ENCODE measurements at places on chromosomes 7 and 10.

- no peak for DNase-seq
Observed at GRCh38 chr7:127940381-127941160, 90.7 kb downstream of the LRRC4 start.

DNA sequence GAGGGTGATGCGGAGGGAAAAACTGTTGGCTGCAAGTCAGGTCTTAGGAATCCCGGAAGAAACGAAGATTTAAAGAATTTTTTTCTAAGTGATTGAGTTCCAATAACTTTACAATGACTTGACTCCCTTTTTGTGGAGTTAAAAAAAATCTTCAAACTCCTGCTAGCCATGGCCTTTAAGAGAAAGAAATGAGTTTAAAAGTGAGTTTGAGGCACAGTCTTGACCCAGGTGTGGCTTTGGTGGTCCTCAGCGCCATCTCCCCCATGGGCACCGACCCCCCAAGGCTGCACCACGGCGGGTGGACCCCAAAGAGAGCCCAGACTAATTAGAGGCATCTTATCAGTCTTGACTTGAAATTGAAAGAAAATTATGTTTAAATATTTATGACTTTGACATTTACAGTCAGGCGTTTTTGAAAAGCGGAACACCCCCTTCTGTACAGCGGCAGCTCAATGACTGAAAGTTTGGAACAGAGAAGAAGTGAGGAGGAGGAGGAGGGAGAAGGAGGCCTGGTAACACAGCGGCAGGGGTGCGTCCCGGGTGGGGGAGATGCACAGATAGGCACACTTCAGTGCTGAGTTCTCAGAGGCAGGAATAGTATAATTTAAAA is 349.6 kb downstream of the DNAJB6 start:
- no peak for DNase-seq

DNA sequence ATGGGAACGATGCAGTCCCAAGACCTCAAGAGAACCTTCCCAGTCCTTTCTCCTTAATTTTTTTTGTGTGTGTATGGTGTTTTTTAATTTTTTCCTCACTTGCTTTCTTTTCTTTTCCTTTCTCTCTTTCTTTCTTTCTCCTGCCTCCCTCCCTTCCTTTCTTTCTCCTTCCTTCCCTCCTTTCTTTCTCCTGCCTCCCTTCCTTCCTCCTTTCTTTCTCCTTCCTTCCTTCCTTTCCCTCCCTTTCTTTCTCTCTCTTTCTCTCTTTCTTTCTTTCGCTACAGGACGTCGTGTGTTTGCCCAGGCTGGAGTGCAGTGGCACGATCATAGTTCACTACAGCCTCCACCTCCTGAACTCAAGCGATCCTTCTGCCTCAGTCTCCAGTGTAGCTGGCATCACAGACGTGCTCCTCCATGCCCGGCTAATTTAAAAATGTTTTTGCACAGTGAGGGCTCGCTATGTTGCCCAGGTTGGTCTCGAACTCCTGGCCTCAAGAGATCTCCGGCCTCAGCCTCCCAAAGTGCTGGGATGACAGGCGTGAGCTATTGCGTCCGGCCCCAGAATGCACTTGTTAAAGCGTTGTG is 709 bp upstream of the NIPSNAP2 start:
- no peak for DNase-seq

DNA sequence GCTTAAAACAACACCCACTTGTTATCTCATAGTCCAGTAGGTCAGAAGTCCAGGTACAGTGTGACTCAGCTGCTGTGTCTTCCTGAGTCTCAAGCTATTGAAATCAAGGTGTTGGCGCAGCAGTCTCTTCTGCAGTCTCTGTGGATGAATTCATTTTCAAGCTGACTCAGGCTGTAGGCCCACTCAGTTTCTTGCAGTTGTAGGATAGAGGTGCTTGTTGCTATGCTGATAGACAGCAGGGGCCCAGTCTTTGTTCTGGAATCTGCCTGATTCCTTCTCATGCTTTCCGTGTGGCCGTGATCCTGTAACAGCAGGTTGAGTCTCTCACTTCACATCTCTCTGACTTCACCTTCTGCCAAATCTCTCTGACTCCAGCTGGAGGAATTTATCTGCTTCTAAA is 400.4 kb upstream of the POM121L12 start:
- no peak for DNase-seq

GRCh38 chr7:30965372-30965771 is 1.6 kb downstream of the GHRHR start:
- DNase-seq, result no peak

- DNase-seq, result no peak
Observed at GRCh38 chr7:127678947-127679346, 27.0 kb downstream of the SND1 start.

- no peak for DNase-seq
Observed at GRCh38 chr7:122515404-122515803, 183.5 kb downstream of the RNF133 start.

DNA sequence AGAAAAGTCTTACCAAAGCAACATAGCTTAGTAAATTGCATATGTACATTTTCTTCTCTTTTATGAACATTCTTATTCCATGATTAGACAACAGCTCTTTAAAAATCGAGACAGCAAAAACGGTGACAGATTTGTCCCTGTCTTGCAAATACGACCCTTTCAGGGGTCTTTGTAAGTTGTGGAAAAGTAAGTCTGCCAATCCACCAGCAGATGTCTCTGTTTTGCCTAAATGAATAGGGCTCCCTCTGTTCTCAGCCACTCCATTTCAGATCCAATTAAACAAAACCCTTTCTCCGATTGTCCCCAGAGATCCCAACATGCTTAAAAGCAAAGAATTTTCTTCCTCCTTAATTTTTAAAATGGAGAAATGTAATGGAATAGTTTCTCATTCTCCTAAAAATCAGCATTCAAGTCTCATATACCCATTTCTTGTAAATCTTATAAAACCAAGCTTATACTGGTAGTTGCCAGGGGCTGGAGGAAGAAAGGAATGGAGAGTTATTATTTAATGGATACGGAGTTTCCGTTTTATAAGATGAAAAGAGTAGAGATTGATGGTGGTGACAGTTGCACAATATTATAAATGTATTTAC is 61.0 kb upstream of the NFE2L3 start:
- DNase-seq, result no peak

DNA sequence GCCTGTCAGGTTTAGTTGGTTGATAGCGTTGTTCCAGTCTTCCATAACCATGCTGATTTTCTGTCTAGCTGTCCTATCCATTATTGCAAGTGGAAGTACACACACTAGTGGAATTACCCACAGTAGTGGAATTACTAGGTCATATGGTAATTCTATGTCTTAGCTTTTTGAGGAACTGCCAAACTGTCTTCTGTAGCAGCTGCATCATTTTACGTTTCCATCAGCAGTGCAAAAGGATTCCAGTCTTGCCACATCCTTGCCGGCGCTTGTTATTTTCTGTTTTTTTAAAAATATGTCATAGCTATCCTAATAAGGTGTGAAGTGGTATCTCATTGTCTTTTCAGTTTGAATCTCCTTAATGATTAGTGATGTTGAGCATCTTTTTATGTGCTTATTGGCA is 17.2 kb upstream of the RHBDD2 start:
- DNase-seq, result no peak

- DNase-seq, result no peak
Observed at GRCh38 chr10:92552310-92552709, 21.6 kb downstream of the IDE start.

GRCh38 chr7:8938044-8938805 is 504.8 kb downstream of the NXPH1 start:
- no peak for DNase-seq

GRCh38 chr10:60952846-60953220 is 8.8 kb upstream of the RHOBTB1 start:
- no peak for DNase-seq

DNA sequence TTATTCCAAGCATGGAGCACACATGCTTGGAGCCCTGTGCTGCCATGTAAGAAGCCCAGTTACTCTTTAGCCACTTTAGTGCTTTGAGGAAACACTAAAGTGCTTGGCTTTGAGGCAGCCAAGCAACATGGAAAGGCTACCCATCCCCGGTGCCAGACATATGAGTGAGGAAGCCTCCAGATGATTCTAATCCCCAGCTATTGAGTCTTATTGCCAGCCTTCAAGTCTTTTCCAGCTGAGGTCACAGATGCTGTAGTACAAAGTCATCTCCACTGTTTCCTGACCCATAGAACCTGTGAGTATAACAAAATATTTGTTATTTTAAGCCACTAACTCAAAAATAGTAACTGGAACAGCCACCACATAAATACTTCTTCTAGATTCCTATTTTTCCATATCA is 91.4 kb upstream of the CYP26C1 start:
- no peak for DNase-seq

- DNase-seq, result no peak
Observed at GRCh38 chr10:130656582-130657133, 520.5 kb downstream of the GLRX3 start.

- no peak for DNase-seq
Observed at GRCh38 chr7:101094791-101095375, 9.6 kb downstream of the TRIM56 start.

GRCh38 chr10:88827671-88828070 is 24.0 kb downstream of the ANKRD22 start:
- no peak for DNase-seq

DNA sequence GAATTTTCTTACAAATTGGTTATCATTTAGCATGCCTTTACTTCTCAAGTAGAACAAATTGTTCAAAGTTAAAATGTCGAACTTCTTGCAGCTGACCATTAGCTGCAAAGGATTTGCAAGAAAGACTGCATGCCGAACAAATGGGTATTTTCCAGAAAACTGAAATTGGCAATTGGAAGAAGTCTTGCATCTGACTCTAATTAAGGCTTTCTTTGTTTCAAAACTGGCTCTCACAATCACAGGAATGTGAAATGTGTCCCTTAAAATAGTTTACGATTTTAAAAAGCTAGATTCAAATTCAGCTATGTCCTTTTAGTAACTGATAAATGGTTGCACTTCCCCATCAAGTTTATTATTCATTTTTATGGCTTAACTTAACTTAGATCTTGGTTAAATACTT is 207.9 kb downstream of the ARL4A start:
- DNase-seq, result no peak

DNA sequence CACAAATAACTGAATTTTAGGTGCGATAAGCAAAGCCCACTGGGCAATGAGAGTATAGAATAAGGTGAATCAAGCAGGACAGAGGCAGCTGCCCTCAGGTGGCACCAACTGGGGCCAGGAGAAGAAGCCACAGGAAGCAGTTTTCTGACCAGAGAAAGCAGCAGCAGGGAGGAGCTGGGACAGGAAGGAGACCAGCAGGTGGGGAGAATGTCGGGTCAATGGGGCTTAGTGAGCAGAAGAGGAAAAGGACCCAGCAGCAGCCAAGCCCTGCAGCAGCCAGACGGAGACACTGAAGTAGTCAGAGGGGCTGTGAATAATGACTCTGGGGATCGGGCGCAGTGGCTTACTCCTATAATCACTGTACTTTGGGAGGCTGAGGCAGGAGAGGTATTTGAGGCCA is 209.6 kb upstream of the SH2B2 start:
- DNase-seq, result no peak

DNA sequence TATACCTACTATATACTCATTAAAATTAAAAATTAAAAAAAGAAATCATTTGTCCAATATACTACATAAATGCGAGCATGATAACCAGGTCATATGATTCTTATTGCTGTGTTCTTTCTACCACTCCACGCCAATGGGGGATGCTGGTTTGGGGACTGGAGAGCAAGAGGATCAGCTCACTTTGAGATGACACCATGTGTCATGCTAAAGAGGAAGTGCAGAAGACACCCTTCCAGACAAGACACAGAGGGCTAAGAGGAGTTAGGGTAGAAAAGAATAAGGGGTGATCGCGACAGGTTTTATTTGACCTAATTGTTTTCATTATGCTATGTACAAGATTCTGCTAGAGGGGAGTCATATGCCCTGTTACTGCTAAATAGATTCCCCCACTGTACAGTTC is 33.8 kb upstream of the MGAM2 start:
- no peak for DNase-seq

GRCh38 chr10:96538683-96539082 is 25.0 kb upstream of the TLL2 start:
- DNase-seq, result no peak

- no peak for DNase-seq
Observed at GRCh38 chr7:154911862-154912455, 91.0 kb downstream of the PAXIP1 start.

DNA sequence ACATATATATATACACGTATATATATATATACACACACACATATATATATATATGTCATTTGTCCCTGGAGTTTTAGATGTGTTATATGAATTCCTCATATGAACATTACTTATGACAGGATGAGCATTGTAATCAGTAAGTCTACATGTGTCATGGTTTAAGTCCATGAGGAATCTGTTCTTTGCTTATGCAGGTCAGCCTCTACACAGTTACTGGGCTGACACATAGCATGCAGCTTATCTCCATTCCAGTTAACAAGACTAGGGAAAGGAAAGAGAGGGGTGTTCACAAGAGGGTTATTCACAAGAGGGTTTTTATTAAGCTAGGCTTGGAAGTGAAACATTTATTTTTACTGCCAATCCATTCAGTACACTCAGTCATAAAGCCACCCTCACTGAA is 226.7 kb downstream of the SNX13 start:
- no peak for DNase-seq

DNA sequence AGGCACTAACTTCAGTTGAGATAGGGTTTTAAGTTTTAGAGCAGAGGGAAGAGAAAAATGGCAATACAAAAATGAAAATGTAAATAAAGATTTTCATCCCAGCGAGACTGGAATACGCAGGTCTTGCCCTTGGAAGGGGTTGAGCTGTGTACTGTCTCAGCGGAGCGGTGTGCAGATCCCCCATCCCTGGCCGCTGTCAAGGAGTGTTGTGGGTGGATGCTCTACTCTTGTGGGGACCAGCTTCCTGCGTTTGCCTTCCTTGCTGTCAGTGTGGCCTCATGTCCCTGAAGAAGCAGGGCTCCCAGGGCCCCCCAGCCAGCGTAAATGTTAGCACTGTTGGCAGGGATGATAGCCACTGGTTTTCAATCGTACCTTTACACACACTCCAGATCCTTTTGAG is 249.7 kb upstream of the PITRM1 start:
- DNase-seq, result no peak

DNA sequence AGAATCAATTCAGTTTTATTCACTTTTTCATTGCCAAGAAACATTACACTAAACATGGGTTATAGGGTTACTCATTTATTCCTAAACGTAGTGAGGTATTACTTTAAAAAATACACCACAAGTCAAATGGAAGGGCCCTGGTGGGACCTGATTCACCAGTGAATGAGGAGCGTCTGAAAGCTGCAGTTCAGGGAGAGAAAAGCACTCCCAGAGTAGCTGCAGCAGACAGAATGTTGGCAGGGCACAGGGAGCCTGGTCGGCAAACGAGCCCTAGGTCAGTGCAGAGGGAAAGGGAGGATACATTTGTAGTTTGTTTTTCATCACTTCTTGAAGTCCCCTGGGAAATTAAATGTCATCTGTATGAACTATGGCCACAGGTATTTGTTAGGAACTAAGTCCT is 361.7 kb upstream of the ETV1 start:
- no peak for DNase-seq

DNA sequence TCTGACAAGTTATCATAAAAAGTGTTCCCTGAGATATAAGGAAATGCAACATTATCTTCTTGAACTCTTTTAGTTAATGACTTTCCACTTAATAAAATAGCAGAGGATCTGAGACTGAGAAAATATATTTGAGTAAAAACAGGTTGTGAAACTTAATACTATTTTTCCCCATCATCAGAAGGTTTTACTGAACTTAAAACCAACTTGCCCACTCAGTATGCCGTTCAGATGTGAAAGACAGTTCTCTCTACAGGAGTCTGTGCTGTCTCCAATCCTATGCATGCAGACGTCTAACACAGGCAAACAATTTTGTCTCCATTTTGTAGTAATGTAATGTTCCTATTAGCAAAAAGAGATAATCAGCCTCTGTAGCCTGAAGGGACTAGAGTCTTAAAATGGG is 38.2 kb upstream of the CYP2C18 start:
- DNase-seq, result no peak

GRCh38 chr10:5832946-5833345 is 19.7 kb upstream of the GDI2 start:
- DNase-seq, result no peak
